ENCODE measurements at places on chromosomes 3 and 15.

DNA sequence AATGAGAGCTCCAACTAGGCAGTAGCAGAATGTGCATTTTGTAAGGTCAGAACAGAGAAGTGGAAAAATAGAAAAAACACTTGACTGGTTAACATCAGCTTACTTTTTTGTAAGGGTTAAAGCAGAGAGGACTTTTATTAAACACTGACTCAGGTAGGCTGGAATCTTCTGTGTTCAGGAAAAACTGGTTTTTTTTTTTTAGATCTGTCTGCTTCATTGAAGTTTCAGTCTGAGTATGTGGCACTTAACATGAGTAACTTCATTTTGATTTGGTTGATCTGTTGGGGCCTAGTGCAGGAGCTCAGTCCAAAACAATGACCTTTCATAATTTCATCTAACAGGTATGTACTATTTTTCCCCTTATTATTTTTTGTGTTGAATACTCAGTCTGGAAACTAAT is 141.1 kb downstream of the DOCK3 start:
- DNase-seq = no peak

GRCh38 chr3:71724584-71725270 is 475 bp downstream of the EIF4E3 start:
- DNase-seq = no peak

GRCh38 chr3:123491966-123492587 is 43.2 kb upstream of the ADCY5 start:
- DNase-seq = no peak

DNA sequence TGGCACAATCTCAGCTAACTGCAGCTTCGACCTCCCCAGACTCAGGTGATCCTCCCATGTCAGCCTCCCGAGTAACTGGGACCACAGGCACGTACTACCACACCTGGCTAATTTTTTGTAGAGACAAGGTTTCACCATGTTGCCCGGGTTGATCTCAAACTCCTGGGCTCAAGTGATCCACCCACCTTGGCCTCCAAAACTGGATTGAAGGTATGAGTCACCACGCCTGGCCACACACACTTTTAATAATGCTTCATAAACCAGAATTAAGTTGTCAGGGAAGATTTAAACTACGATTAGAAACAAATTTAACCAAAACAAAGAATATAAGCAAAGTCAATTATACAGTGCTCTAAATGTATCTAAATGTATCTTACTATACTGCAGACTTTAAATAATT is 87.5 kb downstream of the LRRFIP2 start:
- DNase-seq = no peak

DNA sequence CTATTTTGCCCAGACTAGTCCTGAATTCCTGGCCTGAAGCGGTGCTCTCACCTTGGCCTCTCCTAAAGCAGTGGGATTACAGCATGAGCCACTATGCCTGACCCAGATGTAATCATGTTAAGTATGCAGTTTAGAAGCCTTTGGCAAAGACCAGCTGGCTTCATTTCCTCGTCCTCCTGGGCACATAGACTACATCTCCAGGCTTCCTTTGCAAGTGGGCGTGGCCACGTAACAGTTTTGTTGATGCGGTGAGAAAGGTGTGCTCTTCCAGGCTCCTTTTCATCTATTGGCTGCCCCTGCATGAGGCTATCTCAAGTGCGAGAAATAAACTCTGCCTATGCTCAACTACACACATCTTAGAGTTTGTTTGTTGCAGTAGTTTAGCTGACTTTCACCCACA is 13.0 kb downstream of the SV2B start:
- DNase-seq = no peak

DNA sequence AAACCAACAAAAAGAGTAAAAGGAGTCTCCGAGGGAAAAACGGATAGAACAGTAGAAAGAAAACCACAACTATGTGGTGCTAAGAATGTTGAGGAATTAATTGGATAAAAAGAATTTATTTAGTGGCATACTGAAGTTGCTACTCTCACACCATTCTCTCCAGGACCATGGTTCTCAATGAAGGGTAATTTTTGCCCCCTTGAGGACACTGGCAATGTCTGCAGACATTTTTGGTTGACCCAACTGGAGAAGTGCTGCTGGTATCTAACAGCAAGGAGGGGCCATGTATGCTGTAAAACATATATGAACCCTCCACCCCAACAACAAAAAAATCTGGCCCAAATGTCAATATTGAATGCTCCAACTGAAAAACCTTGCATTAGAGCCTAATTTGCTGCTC is 85.9 kb upstream of the CSPG5 start:
- no peak for DNase-seq

DNA sequence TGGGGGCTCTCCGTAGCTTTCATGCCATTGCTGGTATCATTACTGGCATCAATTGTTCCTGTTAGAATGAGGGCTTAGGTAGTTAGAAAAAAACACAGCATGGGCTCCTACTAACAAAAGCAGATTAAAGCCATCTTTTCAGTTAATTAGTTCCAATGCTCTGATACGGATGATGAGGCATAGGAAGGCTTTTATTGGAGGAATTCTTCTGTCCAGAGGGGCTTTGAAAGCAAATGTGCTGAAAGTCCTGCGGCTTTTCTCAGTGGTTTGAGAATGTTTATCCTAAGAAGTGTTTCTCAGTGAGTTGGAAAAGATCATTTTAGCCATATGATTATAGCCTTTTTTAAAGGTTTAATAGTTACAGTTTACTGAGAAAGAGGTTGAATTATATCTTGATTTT is 198.5 kb downstream of the THSD4 start:
- no peak for DNase-seq

DNA sequence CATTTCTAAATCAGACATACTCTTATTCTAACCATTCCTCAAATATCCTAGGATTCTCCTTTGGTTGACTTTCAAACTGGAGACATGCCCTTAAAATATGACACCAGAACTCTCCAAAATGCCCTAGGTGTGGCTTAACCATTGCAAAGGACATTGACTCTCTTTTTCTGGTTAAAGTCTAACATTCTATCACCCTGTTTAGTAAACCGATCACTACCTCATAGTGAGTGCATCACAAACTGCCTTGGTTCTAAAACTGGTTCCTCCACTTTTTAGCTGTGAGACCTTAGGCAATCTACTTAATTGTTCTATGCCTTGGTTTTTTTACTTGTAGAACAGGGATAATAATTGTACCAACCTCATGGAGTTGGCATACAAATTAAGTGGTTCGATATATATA is 224.3 kb downstream of the CDIN1 start:
- DNase-seq = no peak

- no peak for DNase-seq
These were observed 72.1 kb downstream of the TIGIT start for GRCh38 chr3:114365909-114366308.

DNA sequence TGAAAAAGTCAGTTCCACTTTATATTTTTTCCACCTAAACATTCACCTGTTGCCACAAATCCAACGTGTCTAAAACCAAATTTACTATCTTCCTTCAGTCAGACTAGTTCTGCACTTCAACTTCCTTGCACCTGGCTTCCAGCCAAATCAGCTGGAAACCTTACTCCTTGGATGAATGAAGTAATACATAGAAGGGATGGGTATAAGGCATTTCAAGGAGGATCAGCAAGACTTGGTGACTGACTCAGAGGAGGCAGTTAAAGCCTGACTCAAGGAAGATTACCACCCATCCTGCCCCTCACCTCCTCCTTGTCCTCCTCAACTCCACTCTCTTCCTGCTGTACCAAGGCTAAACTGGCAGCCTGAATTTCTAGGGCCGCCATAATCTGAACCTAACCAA is 37.1 kb downstream of the QTRT2 start:
- DNase-seq = peak; percentile 22

- DNase-seq = no peak
These were observed 63.9 kb downstream of the TRPC1 start for GRCh38 chr3:142787719-142788118.

DNA sequence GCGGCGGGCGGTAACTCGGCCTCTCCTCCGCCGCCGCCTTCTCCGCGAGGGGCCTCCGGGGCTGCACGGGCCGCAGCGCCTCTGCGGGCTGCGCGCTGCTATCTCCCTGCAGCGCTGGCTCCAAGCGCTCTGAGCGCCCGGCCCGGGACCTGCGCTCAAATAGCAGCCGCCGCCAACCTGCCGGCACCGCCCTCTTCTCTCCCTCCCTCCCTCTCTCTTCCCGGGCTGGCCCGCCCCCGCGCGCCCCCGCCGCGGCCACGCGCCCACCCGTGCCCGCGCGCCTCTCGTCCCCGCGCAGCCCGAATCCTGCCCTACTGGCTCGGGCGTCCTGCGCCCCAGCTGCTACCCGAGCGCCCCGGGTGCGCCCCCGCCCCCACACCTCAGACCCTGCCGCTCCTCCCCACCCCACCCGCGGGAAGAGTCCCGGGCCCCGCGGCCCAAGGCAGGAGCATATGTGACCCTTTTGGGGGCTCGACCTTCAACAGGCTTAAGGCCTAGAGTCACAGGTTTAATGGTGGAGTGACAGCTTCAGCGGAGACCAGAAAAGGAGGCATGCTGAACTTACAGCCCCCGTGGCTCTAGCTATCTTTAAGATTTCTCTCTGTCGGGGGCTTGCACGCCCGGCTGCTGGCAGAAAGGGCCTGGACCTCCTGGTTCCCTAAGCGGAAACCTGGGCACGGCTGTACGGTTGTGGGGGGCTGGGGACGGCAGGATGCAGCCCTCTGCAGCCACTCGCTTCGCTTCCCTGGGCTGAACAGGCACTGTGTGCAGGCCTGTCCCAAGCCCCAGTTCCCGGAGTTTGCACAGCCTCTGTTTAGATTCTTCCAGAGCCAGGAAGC is at the start of gene CACNA2D2:
TSS of gene CACNA2D2 (minus strand) at position 131 of the 839 bp plus-strand sequence. CDS start 211 bp downstream, outside the sequence.
- DNase-seq = peak; percentile 39

- no peak for DNase-seq
These were observed 20.1 kb upstream of the SELENOT start for GRCh38 chr3:150583028-150583427.

DNA sequence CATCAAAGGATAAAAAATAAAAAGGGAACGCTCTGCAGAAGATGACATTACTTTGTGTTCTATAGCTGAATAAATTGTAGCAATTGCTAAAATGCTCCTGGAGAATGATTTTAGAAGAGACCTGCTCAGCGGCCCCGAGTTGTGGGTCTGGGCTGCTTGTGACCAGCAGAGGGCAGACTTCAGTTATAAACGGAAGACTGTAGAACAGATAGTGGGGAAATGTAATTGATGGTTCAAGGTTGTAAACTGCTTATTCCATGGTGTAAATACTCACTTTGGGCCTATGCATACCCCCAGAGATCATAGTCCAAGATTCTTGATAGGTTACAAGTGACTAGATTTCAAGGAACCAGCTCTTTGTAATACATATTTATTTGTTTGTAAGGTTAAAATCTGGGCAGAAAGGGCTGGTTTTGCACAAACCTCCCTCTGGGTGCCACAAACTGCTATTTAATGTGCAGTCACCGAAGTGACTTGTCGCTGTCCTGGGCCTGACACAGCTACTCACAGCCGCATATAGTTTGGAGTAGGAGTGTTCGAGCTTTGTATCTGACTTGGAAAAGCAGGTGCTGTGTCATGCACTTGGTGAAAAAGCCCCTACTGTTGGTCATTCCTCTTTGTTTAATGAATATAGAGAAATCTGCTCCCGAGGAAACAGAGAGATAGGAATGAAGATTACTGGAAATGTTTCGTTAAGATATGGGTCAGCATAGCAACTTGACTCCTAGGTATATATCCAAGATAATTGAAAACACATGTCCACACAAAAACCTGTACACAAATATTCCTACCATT is 34.7 kb upstream of the NDUFB4 start:
- peak; percentile 73 for DNase-seq

GRCh38 chr3:29334706-29335105 is 53.8 kb downstream of the RBMS3 start:
- no peak for DNase-seq

DNA sequence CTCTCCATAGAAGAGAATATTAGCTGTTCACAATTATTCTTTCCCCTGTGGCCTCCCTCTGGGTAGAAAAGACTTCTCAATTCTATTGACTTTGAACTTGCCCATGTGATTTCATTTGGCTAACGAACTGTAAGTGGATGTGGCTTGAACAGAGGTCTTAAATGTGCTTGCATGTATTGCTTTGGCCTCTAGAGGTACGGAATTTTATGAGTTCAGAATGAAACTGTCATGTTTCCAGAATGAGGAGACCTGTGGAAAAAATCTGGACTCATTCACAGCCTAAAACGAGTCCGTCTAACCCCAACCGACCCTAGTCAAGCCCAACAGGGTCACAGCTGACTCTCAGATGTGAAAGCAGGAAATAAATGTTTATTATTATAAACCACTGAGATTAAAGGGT is 596.7 kb upstream of the UBE2E2 start:
- DNase-seq = peak; percentile 15

DNA sequence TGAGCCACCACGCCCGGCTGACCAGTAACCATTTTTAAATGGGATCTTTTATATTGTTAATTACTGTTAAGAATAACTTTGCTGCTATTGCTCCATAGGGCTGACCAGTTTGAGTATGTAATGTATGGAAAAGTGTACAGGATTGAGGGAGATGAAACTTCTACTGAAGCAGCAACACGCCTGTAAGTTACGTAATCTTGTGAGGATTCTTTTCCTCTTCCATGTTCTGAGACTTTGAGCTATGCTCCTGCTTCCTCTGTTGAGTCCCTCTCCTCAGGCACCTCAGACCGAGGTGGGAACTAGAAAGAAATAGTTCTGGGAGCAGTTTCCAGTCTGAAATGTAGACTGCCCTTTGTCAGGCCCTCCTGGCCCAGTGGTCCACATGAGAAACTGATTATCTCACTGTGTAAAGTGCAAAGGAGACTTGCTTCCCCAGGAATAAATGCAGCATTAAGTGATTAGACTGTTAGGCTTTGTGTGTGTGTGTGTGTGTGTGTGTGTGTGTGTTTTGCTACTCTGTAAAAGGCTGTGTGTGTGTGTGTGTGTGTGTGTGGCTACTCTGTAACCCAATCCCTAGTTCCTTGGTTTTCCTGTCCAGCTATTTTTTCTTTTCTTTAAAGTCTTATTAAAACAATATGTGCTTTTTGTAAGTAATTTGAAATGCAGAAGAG is 5.2 kb downstream of the POLR2H start:
- no peak for DNase-seq

DNA sequence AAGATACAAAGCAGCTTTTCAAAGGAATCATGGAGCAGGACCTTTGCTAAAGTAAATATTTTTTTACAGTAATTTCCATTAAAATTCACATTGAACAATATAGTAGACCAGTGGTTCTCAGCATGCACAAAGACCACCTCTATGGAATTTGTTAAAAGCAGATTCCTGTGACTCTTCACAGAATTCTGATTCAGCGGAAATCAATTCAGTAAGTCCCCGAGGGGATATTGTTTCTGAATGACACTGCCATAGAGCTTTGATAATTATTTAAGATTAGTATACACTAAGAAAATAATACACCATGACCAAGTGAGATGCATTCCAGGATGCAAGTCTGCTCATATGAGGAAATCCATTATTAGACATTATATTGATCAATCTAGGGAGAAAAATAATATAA is 161.9 kb upstream of the TNIK start:
- no peak for DNase-seq

DNA sequence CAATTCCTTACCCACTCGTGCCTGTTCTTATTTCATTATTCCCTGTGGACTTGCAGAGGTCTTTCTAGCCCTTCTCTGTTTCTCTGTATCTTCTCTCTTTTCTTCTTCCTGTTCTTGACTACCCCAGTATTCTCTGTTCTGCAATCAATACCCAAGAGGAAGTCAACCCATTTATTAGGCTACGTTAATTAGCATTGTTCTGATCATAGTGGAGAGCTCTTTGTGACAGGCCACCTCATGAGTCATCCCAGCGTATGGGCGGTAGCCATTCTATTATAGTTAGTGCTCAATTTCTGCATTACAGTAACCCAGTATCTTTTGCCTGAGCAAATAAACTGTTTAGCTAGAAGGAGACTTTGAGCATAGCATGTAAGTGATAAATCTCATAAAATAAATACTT is 259.5 kb upstream of the GRM7 start:
- DNase-seq = no peak
